RKO (cell line): ENCODE measurements at places on chromosomes 6 and 20.

- DNase-seq, result no peak
Measured at GRCh38 chr20:31723069-31723318, 326 bp upstream of the BCL2L1 start.

GRCh38 chr20:41169162-41169690 lies 31.9 kb downstream of the PLCG1 start:
- no peak for DNase-seq

GRCh38 chr20:44041001-44041400 lies 126.3 kb downstream of the TOX2 start:
- DNase-seq, result no peak

DNA sequence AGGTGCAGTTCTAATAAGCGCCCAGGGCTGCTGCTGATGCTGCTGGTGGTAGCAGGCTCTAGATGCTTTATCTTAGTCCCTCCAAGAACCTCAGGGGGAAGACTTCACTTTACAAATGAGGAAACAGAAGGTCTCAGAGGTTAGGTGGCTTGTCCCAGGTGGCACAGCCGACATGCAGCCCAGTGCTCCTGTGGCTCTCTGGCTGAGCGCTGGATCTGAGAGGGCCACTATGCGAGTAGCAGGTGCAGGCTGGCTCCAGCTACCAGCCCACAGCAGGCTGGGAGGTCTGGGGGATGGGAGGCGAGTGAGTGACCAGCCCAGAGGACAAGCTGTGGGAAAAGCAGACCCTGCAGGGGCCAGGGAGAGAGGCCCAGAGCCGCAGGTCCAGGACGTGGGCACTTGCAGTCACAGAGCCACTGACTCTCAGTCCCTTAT lies 90.9 kb downstream of the PRND start:
- DNase-seq, result no peak

GRCh38 chr6:138434925-138435324 lies 30.9 kb downstream of the HEBP2 start:
- DNase-seq, result no peak

GRCh38 chr6:37309046-37309445 lies 44.7 kb upstream of the RNF8 start:
- DNase-seq, result no peak

DNA sequence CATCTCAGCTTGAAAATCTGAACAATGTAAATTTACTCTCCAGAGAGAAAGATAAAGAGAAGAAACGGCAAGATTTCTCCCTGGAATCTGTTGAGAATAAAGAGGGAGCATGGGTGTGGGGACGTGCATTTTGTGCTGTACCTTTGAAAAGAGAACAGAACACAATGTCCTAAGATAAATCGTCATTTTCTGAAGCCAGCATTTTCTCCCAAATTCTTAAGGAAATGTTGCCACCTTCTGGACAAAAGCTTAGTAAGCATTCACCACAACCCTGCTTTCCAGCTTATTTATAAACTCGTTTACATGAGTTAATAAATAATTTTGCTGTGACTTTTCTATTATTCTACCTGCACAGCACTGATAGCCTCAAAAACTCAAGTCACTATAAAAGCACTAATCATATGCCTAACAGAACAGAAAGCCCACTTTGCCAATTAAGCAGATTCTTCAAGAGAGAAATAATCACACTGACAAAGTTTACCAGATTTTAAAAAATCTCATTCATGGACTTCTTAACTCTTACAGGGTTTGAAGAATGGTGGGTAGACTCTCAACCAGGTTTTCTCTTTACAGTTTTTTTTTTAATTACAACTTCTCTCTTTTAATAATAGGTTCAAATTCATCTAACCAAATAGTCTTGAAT lies 155.8 kb downstream of the MBOAT1 start:
- DNase-seq, result peak; percentile 65

- DNase-seq, result no peak
Measured at GRCh38 chr6:64415926-64416325, 780.3 kb downstream of the PHF3 start.

DNA sequence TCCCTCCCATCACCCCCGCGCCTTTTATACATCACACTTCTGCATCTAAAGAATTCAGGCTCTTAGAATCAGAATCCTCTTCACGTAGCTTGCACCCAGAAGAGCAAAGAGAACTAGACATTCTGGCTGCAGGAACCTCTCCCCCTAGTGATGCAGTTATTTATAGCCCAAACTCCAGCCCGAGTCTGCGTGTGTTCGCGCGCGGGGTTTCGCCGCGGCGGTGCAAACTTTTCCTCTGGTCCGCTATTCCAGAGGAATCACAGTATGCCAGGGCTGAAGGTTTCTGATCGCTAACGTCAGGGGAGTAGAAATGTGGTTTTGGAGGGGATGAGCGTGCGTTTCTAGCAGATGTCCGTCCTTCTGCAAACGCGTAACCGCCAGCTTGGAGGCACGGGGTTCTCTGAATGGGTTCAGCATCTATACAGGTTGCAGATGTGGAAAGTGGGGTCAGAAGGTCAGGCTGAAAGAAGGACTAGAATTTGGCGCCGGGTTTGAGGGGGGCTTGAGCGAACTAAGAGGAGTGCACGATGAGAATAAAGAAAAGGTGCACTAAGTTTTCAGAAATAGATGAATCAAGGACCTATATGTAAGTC lies 1.8 kb downstream of the EPHA7 start:
- DNase-seq, result no peak

DNA sequence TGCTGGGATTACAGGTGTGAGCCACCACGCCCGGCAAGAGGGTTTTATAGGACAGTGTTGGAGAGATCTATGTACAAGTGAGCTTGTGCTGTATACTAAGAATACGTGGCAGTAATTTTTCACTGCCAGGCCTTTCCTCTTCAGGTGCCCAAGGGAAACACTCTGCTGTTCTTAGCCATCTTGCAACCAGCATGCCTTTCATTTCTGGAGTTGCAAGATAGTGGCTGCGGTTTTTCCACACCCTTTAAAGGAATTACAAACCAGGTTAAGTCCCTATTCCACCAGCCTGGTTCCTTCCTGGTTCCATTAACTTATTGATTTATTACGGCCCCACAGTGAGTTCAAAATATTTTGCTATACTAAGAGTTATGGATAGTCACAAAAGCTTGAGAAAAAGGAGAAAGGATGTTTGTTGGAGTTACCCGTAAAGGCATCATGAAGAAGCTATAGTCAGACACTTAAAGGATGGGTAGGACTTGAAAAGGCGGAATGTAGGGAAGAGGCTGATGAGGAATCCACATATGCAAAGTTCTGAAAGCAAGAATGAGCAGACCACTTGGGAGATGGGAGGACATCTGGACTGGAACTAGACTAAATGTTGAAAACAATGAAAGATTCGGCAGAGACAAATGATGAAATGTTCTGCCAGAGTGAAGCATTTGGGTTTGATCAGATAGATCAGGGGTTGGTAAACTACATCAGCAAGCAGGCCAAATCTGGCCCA lies 61.4 kb upstream of the ASIP start:
- no peak for DNase-seq

DNA sequence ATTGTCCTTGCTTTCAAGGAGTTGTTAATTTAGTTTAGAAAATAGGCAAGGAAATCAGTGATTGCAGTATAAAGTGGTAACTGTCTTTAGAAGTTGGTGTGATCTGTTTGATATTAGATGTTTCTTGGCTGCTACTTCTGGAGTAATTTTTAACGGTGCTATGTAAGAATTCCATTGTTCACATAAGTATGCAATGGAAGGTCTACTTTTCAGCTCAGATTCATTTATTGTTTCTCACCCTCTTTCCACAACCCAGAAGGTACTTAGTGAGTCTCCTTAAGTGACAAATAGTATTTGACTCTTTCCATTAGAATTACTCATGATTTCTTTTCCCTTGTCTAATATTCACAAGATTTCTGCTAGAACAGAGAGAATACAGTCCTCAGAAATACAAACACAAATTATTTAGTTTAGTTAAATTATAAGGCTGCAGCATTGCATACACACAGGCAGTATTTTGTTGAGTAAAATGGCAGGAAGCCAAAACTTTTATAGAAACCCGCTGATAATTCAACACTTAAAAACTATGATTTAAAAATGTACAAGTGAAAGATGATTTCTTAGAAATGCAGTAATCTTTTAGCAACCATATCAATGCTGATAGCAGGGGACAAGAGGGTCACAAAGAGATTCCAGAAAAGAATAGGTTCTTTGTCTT lies 554.3 kb downstream of the CD109 start:
- no peak for DNase-seq
